ENCODE measurements at places on chromosomes 3 and 15.

GRCh38 chr3:190024912-190025311 is 95.8 kb downstream of the P3H2 start:
- DNase-seq = no peak

- DNase-seq = no peak
These were observed 264.8 kb downstream of the TBL1XR1 start for GRCh38 chr3:176932433-176932832.

- DNase-seq = no peak
These were observed 13.9 kb downstream of the EOGT start for GRCh38 chr3:68999605-69000004.

DNA sequence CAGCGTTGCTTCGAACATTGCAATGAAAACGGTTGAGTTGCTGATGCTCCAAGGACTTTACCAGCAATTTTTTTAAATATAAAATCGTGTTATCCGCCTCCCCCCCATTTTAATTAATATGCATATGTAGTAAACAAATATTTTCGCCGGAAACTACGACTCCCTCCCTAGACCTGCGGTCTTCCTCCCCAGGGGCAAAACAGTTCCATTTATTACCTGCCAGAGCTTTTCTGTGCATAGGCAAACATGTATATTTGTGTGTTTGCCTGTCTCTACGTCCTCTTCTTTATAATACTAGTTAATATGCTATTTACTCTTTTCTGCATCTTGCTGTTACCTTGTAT is 593 bp upstream of the RSL24D1 start:
- no peak for DNase-seq

DNA sequence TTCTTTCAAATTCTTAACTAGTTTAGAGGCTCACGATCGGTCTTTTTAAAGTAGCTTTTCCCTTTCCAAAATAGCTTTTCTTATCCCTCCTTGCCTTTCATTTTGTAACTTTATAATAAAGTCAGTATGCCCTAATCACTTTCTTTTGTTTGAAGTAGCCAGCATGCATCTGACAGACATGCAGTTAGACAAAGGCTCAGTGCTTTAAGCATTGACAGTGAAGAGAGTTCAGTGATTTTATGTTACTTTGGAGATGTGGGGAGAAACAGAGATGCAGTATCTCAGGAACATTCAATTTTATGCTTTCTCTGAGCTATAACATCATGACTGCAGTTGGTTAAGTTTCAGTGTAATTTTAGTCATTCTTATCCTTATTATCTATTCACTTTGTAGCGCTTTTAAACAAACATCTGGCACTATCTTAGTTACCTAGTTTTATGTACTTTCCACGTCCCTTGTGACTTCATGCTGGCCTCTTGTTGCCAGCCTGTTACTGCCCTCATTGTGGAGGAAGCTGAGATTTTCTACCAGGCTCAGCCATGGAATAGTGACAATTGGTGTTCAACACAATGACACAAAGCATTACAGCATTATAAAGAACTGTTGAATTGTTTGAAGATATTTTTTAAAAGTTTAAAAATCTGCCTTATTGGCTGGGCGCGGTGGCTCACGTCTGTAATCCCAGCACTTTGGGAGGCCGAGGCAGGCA is 90.3 kb downstream of the AKAP13 start:
- no peak for DNase-seq

DNA sequence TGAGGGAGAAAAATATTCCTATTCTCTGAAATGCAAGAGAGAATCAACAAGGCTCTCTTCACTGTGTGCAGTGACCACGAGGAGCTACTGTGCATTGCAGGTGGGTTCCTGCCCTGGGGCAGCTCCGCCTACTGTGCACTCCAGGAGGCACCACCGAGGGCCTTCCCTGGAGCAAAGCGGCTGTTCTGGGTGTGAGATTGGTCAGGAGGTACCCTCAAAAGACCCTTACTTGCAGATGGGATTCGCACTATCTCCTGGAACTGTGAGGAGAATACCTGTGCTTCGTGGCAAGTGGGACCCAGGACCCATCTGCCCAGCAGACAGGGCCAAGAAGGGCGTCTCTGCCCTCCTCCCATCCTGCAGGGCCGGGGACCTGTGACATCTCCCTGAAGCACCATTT is 68.9 kb downstream of the CYFIP1 start:
- no peak for DNase-seq

DNA sequence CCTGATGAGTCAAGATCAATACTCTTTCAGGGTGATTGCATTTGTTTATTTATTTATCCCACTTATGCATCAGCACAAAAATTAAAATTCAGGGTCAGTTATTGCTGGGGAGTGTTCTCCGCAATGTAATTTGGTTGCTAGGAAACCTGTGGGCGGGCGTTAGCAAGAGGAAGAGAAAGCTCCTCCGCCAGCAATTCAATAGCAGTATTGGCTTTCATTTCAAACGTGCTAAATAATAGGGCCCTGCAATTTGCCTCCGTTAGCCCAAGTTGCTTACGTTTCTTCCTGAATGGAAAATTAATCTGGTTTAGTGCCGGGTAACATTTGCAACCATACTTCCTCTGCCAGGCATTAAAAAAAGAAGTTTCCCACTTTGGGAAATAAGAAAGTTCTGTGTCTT is 35.5 kb upstream of the PLCL2 start:
- DNase-seq = peak; percentile 14

DNA sequence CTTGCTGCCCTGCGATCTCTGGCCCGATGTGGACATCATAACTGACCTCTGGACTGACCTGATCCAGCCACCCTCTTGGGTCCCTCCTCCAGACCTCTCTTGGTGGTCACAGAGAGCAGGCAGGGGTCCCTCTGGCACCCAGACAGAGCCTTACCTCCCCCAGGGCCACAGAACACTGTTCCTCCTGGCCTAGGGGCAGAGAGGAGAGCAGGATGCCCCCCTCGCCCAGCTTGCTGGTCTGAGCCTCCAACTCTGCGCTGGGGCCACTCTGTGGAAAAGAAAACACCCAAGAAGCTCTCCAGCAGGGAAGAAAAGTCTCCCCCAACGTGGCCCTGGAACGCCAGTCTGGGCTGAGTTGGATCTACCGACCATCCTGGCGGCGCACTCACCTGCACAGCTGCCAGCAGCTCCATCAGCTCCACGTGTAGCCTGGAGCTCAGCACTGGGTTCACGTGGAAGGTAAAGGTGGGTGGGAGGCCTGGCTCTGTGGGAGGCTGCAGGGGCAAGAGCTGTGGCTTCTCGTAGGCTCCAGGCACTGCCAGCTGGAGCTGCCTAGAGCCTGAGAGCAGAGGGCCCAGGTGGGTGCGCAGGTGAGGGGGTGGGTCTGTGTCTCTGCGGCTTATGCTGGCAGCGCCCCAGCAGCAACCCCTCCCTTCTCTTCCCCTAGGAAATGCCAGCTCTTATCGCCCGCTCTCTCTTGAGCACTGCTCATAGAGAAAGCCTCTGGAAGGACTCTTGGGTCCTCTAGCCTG is 6.0 kb downstream of the PLA2G4F start:
- peak; percentile 80 for DNase-seq

- no peak for DNase-seq
These were observed 2.1 kb upstream of the CCDC33 start for GRCh38 chr15:74233851-74234597.

- DNase-seq = no peak
These were observed 283.7 kb upstream of the PROK2 start for GRCh38 chr3:72068621-72069020.

DNA sequence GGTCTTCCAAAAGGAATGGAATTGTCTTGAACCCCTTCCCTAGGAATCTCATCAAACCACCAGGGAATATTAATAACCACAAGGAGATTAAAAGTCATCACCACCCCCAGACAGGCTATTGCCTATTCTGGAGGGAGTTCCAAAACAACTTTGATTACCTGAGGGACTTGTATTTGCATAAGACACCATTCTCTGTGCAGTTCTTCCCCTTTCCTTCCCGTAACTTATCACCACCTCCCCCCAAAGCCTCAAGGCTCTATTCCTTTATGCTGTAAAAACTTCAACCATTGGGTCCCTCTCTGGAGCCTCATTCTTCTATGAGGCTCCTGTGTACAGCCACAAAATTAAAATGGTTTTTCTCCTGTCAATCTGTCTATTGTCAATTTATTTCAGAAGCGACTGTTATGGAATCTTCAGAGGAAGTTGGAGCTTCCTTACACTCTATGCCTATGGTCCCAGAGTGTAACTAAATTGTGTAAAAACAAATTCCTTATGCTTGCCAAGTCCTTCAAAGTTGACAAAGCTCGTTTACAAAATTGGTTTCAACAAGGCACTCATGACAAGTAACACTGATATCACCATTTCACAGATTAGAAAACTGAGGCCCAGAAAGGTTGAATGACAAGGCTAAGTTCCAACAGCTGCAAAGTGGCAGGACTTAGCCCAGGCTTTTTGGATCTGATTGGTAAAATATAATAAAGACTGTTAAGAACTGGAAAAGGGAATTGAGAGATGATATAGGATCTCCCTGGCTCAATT is 68.3 kb upstream of the HERC1 start:
- no peak for DNase-seq

DNA sequence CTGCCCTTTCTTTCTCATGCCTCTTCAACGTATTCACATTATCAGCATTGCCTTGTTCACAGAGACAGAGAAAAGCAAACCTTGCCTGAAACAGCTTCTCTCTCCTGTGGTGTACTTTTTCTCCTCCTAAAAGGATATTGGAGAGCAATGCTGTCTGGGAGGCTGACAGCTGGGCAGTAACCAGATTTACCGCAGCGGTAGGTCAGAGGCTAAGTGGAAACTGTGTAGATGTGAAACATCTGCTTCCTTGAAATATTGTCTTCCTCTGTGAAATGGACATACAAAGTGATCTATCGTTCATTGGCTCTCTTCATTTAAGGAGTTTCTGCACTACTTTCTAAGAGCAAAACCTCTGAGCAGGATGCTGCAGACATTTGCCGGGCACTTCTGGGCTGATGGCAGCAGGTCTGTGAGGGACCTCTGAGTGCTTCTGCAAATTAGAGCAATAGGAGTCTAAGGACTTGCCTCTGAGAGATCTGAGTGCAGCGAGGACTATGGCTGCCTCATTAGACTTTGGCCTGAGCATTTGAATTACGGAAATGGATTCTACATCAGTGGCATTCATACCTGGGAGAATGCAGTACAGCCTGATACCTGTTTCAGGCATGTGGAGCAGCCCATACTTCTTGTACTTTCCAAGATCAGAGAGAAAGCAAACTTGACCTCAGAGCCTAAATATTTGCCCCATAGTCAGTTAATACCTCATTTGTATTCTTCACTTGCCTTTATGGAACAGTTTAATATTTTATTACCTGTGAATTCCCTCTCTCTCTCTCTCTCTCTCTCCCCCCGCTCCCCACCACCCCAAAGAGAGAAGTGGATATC is 260.5 kb upstream of the TPRG1 start:
- no peak for DNase-seq

- no peak for DNase-seq
These were observed 52.1 kb downstream of the VGLL4 start for GRCh38 chr3:11591391-11592282.

DNA sequence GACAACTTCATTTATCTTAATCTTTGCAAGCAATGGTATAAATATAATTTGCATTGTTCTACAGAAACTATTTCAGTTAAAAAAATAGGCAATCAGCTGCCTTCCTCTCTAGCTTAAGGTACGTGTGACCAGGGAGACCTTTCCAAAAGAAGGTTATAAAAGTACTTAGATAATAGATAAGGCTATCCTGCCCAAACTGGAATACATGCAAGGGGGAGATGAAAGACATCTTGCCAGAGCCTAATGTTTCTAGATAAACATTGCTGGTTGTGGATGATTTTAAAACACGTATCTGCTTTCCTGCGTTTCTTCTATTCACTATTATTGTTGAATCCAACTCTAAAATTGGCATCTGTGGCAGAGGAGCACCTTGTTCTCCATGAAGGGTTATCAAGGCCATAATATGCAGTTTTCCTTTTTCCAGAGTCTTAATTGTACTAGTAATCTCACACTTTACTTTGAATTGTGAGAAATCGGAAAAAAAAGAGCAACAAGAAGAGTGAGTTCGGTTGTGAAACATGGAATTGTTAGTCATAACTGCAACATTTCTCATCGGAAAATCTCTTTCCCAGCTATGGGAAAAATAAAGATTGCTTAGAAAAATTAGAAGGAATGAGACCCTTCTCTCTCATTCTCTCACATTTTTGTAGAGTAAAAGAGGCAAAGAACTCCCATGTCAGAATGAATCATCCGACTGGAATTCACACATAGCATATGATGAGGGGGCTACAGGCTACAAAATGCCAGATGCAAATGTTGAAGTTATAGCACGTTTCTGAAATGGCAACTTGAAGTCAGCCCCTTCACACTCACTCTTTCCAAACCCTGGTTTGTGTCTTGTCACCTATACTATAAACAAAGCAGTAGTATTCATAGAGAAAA is 936.1 kb upstream of the NR2F2 start:
- no peak for DNase-seq

DNA sequence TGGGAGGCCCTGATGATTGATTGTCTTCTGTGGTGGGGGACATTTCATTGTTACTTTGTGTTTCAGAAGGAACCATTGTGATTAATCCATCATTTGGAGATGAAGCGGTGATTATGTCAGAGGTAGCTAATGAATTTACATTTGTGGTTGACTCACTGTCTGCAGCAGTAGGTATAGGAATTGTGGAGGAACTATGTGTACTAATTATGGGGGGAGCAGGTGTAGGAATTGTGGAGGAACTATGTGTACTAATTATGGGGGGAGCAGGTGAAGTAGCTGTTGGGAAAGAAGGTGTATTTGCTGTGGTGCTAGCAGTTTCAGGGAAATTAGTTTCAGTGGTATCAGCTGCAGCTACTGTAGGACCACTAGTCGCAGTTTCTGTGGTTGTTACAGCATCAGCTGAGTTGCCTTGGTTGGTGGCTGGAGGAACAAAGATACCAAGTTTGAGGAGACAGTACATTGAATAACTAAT is 6.9 kb downstream of the MUC13 start:
- DNase-seq = no peak

DNA sequence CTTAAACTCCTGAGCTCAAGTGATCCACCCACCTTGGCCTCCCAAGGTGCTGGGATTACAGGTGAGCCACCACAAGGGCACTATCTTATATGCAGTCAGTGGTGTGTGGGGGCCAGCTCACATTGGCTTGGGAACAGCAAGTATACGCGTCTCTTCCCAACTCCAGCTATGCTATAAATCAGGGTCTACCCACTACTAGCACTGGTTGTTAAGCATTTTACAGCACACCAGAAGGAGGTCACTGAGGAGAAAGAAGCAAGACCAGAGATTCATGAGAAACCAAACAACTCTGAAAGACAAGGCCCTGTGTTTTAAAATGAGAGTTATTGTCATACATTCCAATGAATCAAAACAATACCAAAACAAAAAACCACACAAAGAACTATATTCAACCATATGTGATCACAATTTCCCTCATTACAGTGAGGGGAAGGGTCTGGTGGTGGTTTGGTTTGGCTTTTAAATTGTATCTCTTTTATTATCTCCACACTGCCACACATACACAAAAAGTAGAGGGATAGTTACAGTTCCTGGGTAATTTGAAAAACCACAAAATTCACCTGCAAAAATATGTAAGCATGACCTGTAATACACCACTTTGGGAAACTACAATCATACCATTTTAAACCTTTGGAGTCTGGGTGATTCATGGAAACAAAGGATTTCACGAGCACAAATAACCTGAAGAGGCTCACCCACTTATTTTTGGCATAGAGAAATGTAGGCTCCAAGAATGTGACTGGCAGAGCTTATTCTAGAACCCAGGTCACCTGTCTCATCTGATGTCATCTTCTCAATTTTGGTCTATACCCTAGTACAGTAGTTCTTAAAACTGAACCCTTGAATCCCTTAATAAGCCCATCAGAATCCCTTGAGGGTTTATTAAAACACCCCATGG is 5.2 kb downstream of the MAGI1 start:
- no peak for DNase-seq

Measured in NCI-H2171 (cell line).